Activated CD4-positive, alpha-beta T cell treated with anti-CD3 and anti-CD28 coated beads, Interleukin-2, amount 50 U/mL, for 4 hours (primary cell): ENCODE measurements at places on chromosomes 4 and X.

- no peak for DNase-seq
Measured at GRCh38 chr4:74072739-74073138, 26.3 kb downstream of the CXCL2 start.

DNA sequence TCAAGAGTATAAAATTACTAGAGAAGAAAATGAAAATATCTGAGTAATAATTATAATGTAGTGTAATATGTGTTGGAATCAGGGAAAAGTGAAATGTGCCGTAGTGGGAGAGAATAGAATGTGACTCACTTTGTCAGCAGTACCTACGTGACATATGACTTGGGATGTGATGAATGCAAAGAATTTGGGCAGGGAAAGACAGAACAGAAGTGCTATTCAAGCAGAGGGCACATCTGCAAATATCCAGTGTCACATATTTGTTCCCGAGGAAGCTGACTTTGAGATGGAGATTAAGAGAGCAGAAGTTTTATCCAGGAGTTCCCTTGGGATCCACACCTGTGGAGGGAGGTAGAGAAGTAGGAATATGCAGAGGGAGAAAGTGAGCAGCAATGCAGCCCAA, 69.3 kb upstream of the HS3ST1 start:
- no peak for DNase-seq

DNA sequence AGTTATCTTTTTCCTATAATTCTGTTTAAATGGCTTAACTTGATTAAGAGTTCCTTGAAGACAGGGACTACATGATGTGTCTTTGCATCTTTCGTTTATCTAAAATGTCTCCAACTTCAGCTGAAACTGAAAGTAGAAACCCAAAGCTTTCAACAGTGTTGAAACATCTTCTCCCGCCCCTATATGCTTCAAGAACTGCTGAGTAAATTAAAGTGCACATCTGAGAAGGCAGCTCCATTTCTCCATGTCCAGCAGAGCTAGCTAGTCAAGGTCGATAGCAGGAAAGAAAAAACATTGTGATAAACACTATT, 185.7 kb upstream of the TBL1X start:
- no peak for DNase-seq

- no peak for DNase-seq
Measured at GRCh38 chr4:101328063-101328602, 19.2 kb downstream of the PPP3CA start.

DNA sequence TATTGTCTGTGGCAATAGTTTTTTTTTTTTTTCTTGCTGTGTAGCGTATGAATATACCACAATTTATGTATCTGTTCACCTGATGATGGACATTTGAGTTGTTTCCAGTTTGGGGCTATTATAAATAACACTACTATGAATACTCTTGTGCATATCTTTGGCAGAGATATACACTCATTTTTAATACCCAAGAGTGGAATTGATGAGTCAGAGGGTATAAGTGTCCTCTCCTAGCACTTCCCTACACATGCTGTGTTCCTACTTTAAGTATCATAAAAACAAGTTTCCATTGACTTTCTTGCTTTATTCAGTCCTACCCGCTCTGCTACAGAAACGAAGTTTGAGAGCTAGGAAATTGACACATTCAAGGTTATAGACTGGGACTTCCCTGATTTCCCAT, 39.8 kb downstream of the XIAP start:
- DNase-seq: no peak

DNA sequence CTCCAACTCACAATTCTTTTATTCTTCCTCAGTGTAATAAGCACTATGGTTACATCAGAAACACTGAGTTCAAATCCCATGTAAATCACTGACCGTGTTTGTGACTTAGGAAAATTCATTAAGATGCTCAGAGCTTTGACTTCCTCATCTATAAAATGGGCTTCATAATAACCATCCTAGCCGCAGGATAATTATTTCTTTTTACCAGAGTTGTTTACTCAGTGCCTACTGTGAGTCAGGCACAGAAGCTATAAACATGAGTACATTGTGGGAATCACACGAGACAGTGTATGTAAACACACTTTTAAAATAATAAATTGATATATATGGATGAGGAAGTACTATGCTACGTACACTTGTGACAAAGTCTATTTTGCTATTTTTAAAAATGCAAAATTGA, 296.3 kb upstream of the TENM3 start:
- DNase-seq: no peak

- no peak for DNase-seq
Measured at GRCh38 chr4:53734584-53735353, 143.5 kb upstream of the LNX1 start.

GRCh38 chr4:122458625-122459024, 2.1 kb upstream of the IL2 start:
- DNase-seq: peak; percentile 29

DNA sequence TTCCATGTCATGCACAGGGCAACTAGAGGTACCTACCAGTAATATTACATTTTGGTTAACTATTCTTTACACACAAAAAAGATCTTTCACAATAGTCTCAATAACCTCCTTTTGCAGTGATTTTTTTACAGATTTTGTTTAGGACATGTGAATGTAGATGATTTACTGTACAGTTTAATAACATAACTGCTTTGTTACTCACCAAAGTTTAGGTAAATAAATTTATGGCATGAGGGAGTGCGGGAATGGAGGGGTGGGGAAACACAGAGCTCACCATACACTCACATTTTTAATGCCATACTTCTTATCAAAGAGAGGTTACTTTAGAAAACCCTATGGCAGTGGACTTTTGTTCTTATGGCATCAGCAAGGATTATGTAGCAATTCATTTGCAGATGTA, 93.1 kb upstream of the TEX13A start:
- no peak for DNase-seq

DNA sequence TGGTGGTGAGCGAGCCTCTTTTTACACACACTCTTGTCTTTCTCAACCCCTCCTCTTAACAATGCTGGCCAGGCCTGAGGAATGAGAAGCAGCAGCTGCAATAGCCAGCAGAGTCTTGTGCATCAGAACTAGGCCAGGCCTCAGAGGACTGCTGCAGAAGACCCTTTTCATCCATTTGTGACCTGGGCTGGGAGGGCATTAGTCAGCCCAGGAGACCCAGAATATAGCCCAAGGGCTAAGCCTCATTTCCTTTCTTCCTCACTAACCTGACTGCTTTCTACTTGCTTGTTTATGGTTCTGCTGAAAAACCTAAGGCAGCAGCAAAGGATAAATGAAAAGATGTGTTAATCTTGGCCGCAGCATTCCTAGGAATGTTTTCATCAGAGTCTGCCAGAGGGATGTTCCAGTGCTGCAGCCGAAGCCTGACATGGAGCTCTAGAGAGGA, 254.7 kb upstream of the AR start:
- DNase-seq: no peak

DNA sequence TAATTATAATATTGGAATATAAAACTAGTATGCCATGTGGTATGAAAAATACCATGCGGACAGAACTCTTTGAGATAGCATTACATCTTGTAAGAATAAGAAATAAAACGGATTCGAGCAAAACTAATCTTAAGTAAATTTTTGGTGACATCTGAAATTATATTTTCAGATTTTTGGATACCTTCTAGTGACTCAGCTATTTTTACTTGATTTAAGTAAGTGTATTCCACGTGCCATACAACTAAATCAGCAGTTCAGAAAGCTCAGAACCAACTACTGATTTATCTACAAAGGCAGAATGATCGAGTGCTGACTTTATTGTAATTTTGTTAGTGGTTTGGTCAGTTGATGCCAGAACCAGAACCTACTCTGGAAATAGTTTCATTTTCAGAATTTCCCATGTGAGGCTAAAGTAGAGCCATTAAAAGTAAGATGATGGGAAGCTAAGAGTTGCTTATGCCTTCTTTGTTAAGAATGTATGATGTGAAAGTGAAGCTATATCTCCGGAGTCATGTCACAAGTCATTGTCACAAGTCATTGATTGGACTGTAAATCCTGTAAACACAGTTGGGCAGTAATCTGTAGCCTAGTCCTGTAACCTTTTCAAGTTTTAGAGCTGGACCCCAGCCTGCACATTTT, 4.0 kb downstream of the ING2 start:
- DNase-seq: no peak

DNA sequence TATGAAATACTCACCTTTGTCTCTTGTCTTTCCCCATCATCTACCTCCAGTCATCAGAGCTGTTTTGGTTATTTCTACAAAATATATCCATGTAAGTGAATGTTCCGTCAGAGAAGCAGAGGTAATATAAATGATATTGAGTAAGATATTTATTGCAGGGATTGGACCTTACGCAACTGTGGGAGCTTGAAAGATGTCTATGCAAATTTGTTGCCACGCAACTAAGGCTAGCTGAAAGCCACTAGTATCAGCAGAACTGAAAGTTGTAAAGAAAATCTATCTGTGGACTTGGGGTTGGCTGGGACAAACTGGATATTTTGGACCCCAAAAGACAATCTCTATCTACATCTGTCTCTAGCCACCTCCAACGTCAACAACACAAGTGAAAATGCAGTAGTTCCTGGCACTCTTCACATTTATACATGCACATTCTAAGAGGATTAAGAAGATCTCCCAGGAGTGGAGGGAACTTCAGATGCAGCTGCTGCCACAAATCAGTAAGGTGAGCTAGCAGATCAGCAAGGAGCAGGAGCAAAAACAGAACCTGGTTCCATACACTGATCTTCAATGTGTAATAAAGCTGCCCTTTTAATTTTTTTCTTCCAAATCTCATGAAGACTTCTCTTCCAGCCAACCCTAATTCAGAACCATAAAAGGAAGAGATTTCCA, 8.5 kb upstream of the CCSER1 start:
- DNase-seq: no peak

DNA sequence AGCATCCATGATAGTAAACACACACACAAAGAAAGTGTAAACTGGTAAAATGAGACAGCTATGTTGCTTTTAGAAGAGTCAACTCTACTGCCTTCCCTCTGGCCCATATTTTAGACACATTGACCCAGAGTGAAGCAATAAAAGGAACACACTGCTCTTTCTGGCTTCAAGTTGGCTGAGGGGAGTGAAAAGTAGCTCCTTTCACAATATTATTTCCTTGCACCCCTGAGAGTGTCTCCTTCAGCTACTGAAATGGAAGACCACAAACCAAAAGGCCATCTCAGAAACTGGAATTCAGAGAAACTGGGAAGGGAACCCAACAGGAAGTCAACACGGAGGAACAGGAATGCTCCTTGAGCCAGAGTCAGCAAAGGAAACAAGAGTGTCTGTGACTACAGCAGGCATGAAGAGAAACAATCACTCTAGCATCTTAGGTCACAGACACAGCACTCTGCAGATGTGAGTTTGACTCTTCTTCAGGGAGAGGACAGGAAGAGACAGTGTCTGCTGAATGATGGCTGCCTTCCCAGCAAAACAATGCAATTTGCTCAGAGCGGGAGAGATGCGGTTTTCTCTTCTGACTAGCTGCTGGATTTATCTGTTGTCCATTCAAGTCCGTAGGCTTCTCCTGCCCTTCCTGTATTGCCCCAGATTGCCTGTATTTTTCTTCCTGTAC, 106.7 kb downstream of the SPATA18 start:
- no peak for DNase-seq

DNA sequence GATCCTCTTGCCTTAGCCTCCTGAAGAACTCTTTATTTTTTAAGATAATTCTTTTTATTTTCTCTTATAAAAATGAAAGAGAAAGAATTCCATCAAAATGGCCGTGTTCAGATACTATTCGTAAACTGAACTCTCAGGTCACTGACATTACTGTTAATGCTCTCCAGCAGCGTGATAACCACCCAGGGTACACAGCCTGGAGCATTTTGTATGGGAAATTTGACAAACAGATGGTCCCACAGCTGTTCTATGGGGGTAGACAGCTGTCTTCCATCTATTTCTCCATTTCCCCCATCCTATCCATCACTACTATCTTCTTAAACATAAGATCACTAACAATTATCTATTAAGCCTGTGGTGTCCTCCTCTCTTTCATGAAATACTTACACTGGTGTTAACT, 47.8 kb downstream of the SYNPO2 start:
- no peak for DNase-seq

DNA sequence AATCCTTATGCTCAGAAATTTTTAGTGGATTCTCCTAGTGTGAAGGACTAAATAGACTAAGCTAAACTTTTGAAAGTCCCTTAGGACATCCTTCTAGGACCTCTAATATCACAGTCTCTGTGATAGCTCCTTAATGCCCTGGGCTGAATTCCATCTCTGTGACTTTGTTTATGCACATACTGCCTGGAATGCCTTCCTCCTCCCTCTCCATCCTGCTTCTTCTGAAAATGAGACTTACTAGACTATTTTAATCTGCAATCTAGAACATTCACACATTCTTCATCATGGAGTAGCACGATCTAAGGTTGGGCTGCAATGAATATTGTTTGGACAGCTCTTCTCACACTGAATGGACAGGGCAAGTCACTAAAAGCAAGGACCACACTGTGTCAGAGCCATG, 65.0 kb upstream of the MSX1 start:
- DNase-seq: no peak

GRCh38 chr4:98505992-98506391, 152.4 kb downstream of the TSPAN5 start:
- DNase-seq: no peak

- no peak for DNase-seq
Measured at GRCh38 chr4:173821876-173822275, 291.8 kb upstream of the HAND2 start.

- peak; percentile 49 for DNase-seq
Measured at GRCh38 chrX:136251041-136251991, at the start of gene MAP7D3. MAP7D3 (minus strand) TSS chrX:136251400; CDS start chrX:136251358, 42 bp downstream.

DNA sequence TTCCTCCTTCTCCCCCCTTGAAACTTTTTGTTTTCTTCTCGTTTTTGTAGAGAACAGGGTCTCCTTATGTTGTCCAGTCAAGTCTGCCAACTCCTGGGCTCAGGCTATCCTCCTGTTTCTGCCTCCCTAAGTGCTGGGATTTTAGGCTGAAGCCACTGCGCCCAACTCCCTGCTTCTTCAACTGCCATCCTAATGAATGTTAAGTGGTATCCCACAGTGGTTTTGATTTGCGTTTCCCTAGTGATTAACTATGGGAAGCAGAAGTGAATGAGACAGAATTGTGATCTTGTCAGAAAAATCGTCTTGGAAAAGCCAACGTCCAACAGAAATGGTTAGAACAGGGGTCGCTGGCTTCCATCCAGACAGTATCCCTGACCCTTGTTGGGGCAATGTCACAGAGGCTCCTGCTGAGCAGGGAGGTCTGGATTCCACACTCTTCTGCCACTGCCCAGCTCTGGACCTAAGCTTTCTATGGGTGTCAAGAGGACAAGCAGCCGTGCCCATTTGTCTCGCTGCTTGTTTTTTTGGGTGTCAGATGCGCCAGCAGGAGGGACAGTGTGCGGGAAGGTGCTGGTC, 869 bp upstream of the ADD1 start:
- no peak for DNase-seq

- peak; percentile 42 for DNase-seq
Measured at GRCh38 chrX:130028196-130028595, 45.8 kb downstream of the BCORL1 start.

DNA sequence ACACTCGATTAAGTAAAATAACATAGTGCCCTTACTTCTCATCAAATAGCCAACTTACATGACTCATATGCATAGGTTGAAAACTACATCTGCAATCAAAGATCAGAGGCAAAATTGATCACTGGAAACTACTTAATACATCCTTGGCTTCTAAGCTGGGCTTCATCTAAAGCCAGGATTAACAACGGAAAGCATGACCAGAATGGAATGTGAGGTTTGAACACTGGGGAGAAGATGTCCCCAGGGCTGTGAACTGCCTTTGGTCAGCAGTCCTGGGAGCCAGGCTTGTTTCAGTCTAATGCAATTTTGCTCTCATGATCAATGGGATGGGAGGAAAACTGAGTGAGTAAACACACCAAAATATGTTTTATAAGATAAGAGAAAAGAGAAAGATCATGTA, 192.5 kb upstream of the TTC29 start:
- DNase-seq: no peak

GRCh38 chrX:69185141-69185540, 19.9 kb upstream of the PJA1 start:
- no peak for DNase-seq

- no peak for DNase-seq
Measured at GRCh38 chr4:52200339-52200725, 149.2 kb downstream of the SPATA18 start.
